Endothelial cell (in vitro differentiated cells): ENCODE measurements at places on chromosomes 2 and 18. TPM values are rescaled to one million over a fixed set of nuclear protein-coding genes. Genes with fewer than 3 reads are reported as not detected.

The RFTN2 gene
- total RNA-seq = 27.2 TPM

The TRABD2A gene
- total RNA-seq = 7.2 TPM

The DSG2 gene
- total RNA-seq = 60.5 TPM

The PTPRM gene
- total RNA-seq = 284 TPM

The CRYGC gene
- total RNA-seq = not detected

The ASB3 gene
- total RNA-seq = 25.2 TPM

The OTX1 gene
- 0.33 TPM for total RNA-seq

The ANKRD62 gene
- 0.13 TPM for total RNA-seq

The SKOR2 gene
- total RNA-seq = 0.38 TPM
